ENCODE measurements at places on chromosomes 7 and 10.

GRCh38 chr7:220151-220841 lies 27.9 kb downstream of the FAM20C start:
- DNase-seq = no peak

- DNase-seq = no peak
Observed at GRCh38 chr10:89164080-89164479, 43.0 kb downstream of the CH25H start.

DNA sequence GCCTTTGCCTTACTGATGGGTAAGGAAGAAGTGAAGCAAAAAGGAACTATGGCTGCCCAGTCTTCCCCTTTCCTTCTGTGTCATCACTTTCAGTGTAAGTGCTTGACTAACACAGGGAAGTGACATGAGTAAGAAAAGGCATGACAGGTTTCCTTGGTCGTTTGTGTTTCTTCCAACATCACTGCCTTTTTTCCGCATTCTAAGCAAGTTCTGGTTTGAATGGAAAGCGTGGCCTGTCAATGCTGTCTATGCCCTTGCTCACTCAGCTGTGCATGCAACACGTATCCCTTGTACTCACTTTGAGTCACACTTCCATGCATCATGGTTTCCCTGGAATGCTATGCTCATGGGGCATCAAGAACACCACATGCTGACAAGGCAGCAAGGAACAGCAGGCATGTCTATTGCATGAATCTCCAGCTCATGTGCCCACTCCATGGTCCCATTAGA lies 111.8 kb downstream of the OAT start:
- DNase-seq = no peak

DNA sequence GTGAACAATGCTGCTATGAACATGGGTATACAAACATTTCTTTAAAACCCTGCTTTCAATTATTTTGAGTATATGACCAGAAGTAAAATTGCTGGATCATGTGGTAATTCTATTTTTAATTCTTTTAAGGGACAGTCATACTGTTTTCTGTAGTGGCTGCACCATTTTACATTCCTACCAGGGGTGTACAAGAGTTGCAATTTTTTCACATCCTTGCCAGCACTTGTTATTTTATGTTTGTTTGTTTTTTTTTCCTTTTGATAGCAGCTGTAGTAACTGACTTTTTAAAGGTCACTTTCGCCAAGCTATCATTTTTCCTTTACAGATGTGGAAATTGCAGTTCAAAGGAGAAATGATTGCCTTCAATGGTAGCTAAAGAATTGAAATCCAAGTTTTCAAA lies 99.5 kb downstream of the GPR85 start:
- no peak for DNase-seq

- peak; percentile 41 for DNase-seq
Observed at GRCh38 chr10:100670828-100671479, 74.4 kb upstream of the PAX2 start.

GRCh38 chr10:11874568-11875493 lies 51.7 kb downstream of the PROSER2 start:
- DNase-seq = no peak

GRCh38 chr10:60042914-60043313 lies 136.6 kb upstream of the CCDC6 start:
- no peak for DNase-seq

DNA sequence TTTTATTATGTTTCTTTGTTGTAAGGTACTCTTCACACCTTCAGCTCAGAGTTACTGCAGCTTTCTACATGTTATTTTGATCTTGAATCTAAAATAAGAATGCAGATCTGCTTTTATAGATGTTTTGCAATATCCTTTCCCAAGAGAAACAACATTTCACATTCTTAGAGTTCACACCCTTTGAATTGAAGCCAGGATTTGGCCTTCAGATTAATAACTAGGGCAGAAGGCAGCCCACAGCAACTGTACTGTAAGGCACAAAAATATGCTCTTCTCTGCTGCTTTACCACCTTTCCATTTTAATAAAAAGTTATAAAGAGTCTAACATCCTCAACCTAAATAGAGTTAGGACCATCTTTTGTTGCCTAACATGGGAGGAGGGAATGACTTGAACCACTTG lies 224.7 kb downstream of the LHFPL3 start:
- no peak for DNase-seq

DNA sequence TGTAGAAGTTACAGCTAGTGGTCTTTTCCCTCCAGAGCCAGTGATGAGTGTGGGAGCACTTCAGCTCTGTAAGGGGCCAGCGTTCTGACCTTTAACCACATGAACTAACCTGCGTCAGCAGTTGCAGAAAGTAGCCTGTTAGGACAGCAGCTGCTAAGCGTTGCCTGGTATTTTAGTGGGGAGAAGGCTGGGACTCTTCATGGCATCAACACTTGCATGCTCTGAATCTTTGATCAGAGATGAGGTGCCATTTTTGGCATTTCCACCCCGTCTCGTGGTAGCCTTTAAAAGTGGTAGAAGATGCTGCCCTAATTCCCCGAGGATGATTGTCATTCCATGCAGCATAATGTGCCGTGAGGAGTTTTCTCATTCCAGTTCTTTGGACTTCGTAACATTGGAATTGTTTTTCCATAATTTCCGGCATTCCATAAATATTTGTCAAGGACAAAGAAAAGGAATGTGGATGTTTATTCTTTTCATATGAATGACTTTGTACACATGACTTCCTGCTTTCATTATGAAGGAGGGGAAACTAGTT lies 92.2 kb downstream of the AVL9 start:
- DNase-seq = no peak

DNA sequence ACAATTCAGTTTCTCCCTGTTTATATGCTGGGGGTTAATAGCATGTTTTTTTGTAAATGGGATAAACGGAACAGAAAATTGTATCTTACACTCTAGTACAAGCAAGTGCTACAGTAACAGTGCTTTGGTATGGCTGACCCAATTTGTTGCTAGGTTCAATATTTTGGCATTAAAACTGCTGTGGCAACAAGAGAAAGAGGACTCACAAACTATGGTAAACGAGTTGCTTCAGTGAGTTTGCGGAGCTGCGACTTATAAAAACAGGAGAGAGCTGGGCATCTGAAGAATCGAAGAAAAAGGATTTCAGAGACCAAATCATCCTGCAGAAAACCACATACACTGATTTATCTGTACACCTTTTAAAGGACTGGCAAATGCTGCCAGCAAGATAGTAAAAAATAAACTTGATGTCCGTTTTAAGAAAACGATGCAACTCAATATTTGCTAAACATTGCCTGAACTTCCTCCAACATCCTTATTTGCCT lies 2.2 kb downstream of the GLUD1 start:
- DNase-seq = no peak

DNA sequence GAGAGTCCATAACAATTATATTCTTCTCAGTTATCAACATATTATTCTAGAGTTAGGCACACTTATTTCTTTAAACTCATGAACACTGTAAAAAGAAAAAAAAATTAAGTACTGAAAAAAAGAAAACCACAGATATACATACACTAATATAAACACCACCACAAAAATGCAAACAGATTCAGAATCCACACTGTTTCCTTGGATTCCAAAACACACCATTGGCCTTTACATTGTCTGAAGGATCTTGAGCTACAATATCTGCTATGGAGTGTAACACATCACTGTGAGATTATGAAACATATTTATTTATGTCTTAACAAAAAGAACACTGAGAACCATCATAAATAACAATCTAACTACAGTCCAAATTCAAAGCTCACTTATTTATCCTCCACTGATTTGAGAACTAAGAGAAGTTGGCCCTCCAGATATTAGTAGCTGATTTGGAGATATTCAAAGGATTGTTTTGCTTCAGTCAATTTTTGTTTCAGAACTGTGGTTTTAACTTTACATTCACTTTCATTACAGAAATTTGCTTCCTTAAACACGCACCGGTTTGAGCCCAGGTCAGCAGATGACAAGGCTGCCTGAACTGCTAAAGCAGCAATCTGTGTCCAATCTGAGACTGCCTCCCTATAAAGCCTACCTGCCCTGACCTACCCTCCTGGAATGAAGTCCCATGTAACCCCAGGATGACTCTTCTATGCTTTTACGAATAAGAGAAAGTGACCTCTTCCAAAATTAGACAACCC lies 47.0 kb upstream of the CDK1 start:
- no peak for DNase-seq

- DNase-seq = no peak
Observed at GRCh38 chr10:122841569-122841968, 4.1 kb downstream of the CUZD1 start.

DNA sequence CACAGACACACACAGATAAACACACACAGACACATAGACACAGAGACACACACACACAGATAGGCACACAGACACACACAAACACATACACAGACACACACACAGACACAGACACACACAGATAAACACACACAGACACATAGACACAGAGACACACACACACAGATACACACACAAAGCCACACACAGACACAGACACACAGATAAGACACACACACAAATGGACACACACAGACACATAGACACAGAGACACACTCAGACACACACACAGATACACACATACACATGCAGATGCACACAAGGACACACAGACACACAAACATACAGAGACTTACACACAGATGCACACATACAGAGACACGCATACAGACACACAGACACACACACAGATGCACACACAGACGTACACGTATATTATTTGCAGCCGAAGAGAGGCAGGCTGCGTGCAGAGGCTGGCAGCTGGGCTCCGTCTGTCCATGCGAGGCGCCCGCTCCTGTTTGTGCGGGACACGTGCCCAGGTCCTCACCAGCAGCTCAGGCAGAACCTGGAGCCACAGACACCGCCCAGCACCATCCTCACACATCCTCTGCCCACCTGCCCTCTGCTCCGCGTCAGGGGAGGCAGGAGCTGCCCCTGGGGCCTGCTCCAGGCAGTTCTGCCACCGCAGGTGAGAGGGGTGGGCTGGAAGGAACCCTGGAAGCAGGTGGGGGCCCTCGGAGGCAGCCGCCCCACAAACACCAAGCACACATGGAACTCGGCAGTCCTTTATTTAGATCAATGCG lies 1.2 kb downstream of the CALML5 start:
- DNase-seq = no peak

- no peak for DNase-seq
Observed at GRCh38 chr7:665736-666453, 60.6 kb upstream of the DNAAF5 start.

DNA sequence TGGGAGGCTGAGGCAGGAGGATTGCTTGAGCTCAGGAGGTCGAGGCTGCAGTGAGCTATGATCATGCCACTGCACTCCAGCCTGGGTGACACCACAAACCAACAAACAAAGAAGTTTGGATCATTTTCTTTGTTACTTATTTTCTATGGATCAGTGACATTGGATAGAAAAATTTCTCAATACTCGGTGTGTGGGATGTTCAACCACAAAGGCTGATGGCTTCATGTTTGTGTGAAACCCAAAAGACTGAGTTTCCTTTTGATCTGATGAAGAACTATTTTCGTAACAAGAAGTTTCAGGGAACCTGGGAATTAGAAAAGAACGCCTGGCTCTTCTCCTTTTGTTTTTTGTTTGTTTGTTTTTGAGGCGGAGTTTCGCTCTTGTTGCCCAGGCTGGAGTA lies 104.0 kb downstream of the HOXA1 start:
- DNase-seq = no peak
